ENCODE measurements at places on chromosomes 7 and 10. TPM values are rescaled to one million over a fixed set of nuclear protein-coding genes. Genes with fewer than 3 reads are reported as not detected.
A peak's percentile ranks its signal among the peaks of the same experiment; 100 is the strongest.

DNA sequence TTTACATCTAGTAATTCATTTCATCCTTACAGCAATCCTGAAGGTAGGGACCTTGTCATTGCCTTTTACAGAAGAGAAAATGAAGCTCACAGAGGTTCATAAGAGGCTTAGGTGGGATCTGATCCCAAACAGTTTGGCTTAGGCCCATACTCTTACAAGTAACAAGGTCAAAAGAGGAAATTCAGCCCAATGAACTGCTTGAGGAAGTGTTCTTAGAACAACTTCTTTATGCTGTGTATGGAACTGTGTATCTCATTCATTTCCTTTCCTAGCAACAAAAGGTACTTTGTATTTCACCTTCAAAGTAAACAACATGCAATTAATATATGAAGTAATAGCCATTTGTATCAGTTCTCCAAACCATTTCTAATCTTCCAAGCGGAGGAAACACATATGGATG is 79.3 kb downstream of the AVL9 start:
- peaks cover 28% of the 10 kb centered on the region for H3K36me3 ChIP-seq
- H3K27me3 ChIP-seq = no peaks in the 10 kb centered on the region
- DNase-seq = no peak
- H3K4me1 ChIP-seq = no peaks in the 10 kb centered on the region

DNA sequence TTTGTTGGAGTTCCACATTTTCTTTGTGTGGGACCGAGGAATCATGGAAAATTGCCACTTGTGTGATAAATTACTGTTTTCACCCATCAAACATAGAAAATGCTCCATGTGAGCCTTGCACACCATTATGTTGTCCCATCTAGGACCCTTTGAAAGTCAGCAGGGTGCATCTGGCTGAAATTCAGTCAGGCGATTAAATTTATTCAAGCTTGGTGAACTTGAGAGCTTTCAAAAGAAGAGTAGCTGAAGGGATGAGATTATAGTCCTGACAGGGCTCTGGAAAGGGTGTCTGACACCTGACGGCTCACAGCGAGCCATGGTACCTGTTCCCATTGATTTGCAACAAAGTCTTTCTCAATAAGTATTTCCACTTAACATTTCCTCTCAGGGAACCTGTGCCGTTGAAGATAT is 399.7 kb upstream of the ETV1 start:
- peaks cover 5% of the 10 kb centered on the region for H3K4me1 ChIP-seq
- no peaks in the 10 kb centered on the region for H3K36me3 ChIP-seq
- no peak overlapping the region for H3K27ac ChIP-seq
- no peak overlapping the region for H3K4me3 ChIP-seq
- H3K27me3 ChIP-seq = no peaks in the 10 kb centered on the region
- no peak for DNase-seq

DNA sequence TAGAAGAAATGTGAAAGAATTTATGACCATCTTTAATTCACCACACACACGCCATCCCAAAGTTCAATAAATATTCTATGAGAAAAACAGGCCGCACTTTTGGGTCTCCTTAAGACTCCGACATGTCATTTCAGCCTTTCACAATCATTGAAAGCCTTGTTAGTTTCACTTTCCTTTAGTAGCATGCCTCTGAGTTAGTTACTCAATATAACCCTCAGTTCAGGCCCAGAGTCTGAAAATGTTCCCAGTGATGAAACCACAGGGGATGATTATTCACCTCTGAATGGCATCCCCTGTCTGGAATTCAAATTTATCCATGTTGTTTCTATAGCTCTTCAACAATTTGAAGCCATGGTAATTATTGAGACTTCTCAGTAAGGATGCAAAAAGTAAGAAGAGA is 278.1 kb upstream of the NRP1 start:
- no peak overlapping the region for H3K4me3 ChIP-seq
- H3K4me1 ChIP-seq = peaks cover 16% of the 10 kb centered on the region
- no peak overlapping the region for H3K27ac ChIP-seq
- no peak for DNase-seq
- H3K27me3 ChIP-seq = peaks cover 5% of the 10 kb centered on the region
- no peaks in the 10 kb centered on the region for H3K36me3 ChIP-seq

DNA sequence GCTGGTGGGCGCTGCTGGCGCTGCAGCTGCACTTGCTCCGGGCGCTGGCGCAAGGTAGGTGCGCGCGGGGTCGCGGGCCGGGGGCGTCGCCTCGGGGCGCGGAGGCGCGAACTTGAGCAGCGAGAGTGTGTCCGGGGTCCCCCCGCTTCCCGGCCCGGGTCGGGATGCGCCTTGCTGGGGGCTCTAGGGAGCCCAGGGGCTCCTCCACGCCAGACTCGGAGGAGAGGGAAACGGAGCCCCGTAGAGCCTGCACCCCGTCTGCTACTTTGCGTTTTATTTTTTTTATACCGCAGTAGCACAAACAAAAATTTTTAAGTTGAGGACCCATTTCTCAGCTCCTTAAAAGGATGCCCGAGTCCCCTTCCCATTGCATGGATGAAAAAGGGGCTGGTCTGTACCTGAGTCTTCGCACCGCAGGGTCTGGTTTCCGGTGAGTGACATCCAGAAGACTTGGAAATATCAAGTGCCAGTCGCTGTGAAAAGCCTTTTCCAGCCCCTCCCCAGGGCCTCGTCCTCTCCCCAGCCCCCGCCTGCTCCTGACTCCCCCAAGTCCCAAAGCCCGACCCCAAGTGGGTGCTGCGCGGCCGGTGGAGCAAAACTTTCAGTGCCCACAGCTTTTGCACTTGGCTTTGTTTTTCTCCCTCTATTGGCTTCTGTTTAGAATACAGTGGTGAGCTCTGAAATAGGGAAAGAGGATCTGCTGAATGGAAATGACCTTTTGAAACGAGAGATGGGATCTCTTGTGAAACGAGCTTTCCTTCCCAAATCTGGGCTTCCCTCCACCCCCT is 973 bp downstream of the SDK1 start:
- no peaks in the 10 kb centered on the region for H3K36me3 ChIP-seq
- H3K4me3 ChIP-seq = peak overlapping the region; percentile 92
- peak overlapping the region; percentile 86 for H3K27ac ChIP-seq
- no peak for DNase-seq

DNA sequence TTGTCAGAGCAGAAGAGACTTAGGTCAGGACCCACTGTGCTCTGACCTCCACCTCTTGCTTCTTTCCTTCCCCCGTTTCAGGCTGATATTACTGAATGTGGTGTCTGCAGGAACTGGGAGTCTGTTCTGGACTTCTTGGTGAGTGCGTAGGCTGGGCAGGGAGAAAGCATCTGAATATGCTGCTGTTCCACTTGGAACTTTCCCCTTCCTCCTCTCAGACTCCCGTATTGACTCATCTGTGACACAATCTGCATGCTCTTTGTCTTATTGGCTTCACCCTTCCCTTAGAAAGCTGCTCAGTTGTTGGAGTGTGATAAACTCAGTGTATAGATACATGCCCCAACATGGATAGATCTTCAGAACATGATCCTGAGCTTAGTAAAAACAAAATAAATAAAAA is 137.6 kb upstream of the HABP2 start:
- peaks cover 4% of the 10 kb centered on the region for H3K36me3 ChIP-seq
- H3K4me1 ChIP-seq = peaks cover 21% of the 10 kb centered on the region
- DNase-seq = no peak

GRCh38 chr7:73900286-73900685 is 39.3 kb downstream of the TMEM270 start:
- H3K27ac ChIP-seq = no peak overlapping the region
- H3K27me3 ChIP-seq = peaks cover 4% of the 10 kb centered on the region
- no peak overlapping the region for H3K4me3 ChIP-seq
- no peak for DNase-seq
- H3K4me1 ChIP-seq = peaks cover 4% of the 10 kb centered on the region

DNA sequence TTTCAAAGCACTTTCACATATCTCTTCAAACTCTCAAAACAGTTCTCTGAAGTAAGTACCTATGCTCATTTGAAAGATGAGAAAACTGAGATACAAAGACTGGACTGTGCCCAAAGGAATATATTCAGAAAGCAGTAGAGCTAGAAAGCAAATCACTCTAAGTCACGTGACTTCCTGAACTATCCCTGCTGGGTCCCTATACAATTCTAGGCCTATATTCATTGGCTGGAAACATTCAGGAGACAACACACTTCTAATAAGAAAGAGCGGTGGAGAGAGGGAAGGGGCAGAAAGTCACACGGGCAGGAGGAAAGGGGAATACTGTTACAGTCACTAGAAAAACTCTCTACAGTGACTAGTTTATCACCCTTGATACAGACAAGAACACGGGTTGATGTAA is 140.0 kb downstream of the CHCHD3 start:
- no peak overlapping the region for H3K4me3 ChIP-seq
- H3K27ac ChIP-seq = no peak overlapping the region
- no peak for DNase-seq
- H3K36me3 ChIP-seq = no peaks in the 10 kb centered on the region

GRCh38 chr7:102415685-102416225 is 17.6 kb upstream of the ORAI2 start:
- no peaks in the 10 kb centered on the region for H3K4me1 ChIP-seq
- H3K27me3 ChIP-seq = no peaks in the 10 kb centered on the region
- no peak for DNase-seq
- no peak overlapping the region for H3K4me3 ChIP-seq

- no peak overlapping the region for H3K27ac ChIP-seq
- H3K4me1 ChIP-seq = peaks cover 5% of the 10 kb centered on the region
- H3K36me3 ChIP-seq = no peaks in the 10 kb centered on the region
- peaks cover 20% of the 10 kb centered on the region for H3K27me3 ChIP-seq
- DNase-seq = no peak
Observed at GRCh38 chr10:99366666-99367065, 37.5 kb downstream of the CNNM1 start.

DNA sequence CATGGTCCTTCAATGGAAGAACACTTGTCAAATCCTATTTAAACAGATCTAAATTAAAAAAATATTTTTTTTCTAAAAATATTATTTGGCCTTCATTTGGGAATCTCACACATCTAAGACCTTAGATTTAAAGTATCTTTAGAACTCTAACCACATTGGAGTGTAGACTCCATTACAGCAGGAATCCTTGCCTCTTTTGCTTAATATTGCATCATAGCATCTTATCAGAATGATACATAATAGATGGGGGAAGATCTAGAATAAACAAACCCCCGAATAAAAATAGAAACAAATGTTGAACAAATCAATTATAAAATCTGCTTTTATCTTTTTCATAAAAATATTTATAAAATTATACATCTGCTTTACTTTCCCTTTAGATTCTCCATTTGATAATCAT is 27.6 kb upstream of the EPC1 start:
- peaks cover 16% of the 10 kb centered on the region for H3K36me3 ChIP-seq
- H3K4me3 ChIP-seq = peak overlapping the region; percentile 69
- no peaks in the 10 kb centered on the region for H3K27me3 ChIP-seq
- H3K4me1 ChIP-seq = peaks cover 20% of the 10 kb centered on the region

- H3K4me3 ChIP-seq = no peak overlapping the region
- H3K36me3 ChIP-seq = no peaks in the 10 kb centered on the region
- H3K27ac ChIP-seq = no peak overlapping the region
Observed at GRCh38 chr10:113644185-113645120, 19.4 kb downstream of the NRAP start.

DNA sequence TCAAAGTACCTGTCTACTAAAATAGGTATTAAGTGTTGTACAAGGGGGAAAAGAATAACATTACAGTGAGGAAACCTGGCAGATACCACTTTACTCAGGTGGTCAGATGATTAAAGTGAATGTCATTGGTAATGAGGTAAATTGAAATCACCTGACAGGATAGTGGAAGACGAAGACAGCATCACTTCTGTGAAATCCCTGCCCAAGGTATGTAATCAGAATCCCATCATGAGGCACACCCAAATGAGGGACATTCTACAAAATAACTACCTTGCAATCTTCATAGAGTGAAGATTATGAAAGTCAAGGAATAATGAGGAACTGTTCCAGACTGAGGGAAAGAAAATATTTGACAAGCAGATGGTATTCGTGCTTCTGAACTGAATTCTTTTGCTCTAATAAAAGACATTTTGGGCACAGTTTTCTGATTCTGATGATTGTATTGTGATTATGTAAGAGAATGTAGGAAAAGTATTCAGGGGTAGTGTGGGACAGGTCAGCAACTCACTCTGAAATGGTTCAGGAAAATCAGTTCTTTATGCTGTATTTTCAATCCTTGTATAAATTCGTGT is 33.3 kb upstream of the ARMS2 start:
- no peaks in the 10 kb centered on the region for H3K27me3 ChIP-seq
- DNase-seq = no peak

- peaks cover 21% of the 10 kb centered on the region for H3K27me3 ChIP-seq
- H3K4me1 ChIP-seq = no peaks in the 10 kb centered on the region
- H3K36me3 ChIP-seq = no peaks in the 10 kb centered on the region
- DNase-seq = no peak
- no peak overlapping the region for H3K4me3 ChIP-seq
- H3K27ac ChIP-seq = no peak overlapping the region
Observed at GRCh38 chr10:92800134-92800733, 48.1 kb upstream of the EXOC6 start.

DNA sequence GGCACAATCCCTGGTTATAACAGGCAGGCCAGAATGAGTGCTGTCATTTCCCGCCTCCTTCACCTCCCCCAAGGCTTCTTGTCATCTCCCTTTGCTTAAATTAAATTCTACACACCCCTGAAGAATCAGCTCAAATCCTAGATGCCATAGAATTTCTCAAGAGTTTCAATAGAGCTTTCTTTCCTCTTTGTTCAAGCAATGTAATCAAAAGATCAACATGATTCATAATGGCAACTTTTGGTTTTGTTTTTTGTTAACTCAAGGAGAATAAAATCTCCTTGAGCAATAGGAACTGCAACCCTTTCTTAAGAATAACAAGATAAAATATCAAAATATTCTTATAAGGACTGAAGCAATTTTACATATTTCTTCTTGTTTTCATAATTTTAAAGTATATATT is 180.8 kb upstream of the CDK1 start:
- no peaks in the 10 kb centered on the region for H3K36me3 ChIP-seq
- H3K27me3 ChIP-seq = no peaks in the 10 kb centered on the region
- DNase-seq = no peak
- H3K4me1 ChIP-seq = peaks cover 7% of the 10 kb centered on the region
- H3K27ac ChIP-seq = no peak overlapping the region

Gene XRCC2
- total RNA-seq = 5.5 TPM

Gene PNLIPRP3
- total RNA-seq = not detected

Gene MOGAT3
- 1.1 TPM for total RNA-seq

Gene SORCS3
- 4.2 TPM for total RNA-seq

Gene LOXL4
- 59.4 TPM for total RNA-seq

Gene FAM180A
- total RNA-seq = not detected

Gene HOXA1
- total RNA-seq = 9.5 TPM

Gene TMEM229A
- 0.33 TPM for total RNA-seq

Gene MRLN
- total RNA-seq = 0.75 TPM

Measured in type B pancreatic cell (in vitro differentiated cells).